Stimulated activated memory B cell treated with anti-CD40 and anti-IgM and Interleukin-4, amounts not matched to agents 10 μg/mL and 1 μg/mL and 100 μg/mL, for 72 hours (primary cell): ENCODE measurements at places on chromosomes 4 and X.
A peak's percentile ranks its signal among the peaks of the same experiment; 100 is the strongest.

GRCh38 chr4:70778888-70779422, 57.2 kb downstream of the RUFY3 start:
- no peaks in the 10 kb centered on the region for H3K4me1 ChIP-seq
- H3K36me3 ChIP-seq = peaks cover 32% of the 10 kb centered on the region
- no peak overlapping the region for H3K4me3 ChIP-seq
- no peak overlapping the region for H3K27ac ChIP-seq

DNA sequence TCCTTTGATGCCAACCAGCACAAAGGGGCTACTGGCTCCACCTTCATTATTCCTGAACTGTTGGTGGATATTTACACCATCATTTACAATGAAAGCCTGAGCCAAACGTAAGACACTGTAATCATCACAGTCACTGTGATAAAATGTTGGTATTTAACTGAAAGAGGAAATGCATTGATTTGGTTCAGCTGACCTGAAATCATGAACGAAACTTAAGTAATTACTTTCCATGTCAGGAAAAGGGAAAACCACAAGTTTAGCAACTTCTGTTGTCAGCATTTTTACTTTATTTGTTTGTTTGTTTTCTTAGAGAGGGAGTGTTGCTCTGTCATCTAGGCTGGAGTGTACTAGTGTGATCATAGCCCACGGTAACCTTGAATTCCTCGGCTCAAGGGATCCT, 247.8 kb upstream of the FAM47A start:
- H3K27ac ChIP-seq = no peak overlapping the region
- no peaks in the 10 kb centered on the region for H3K4me1 ChIP-seq
- no peaks in the 10 kb centered on the region for H3K27me3 ChIP-seq
- no peak overlapping the region for H3K4me3 ChIP-seq
- no peak for ATAC-seq

- ATAC-seq = no peak
- peak overlapping the region; percentile 91 for H3K4me3 ChIP-seq
- H3K4me1 ChIP-seq = peaks cover 9% of the 10 kb centered on the region
- H3K27me3 ChIP-seq = no peaks in the 10 kb centered on the region
- peaks cover 10% of the 10 kb centered on the region for H3K36me3 ChIP-seq
These were observed 342 bp downstream of the EOLA2 start for GRCh38 chrX:149937871-149938426.

GRCh38 chr4:149291463-149291862, 524.2 kb downstream of the IQCM start:
- H3K36me3 ChIP-seq = no peaks in the 10 kb centered on the region
- H3K4me3 ChIP-seq = no peak overlapping the region
- H3K27ac ChIP-seq = no peak overlapping the region
- ATAC-seq = no peak
- no peaks in the 10 kb centered on the region for H3K4me1 ChIP-seq

- H3K27me3 ChIP-seq = no peaks in the 10 kb centered on the region
- H3K36me3 ChIP-seq = no peaks in the 10 kb centered on the region
- ATAC-seq = no peak
- H3K27ac ChIP-seq = no peak overlapping the region
These were observed 51.7 kb upstream of the OTUD4 start for GRCh38 chr4:145231906-145232700.

DNA sequence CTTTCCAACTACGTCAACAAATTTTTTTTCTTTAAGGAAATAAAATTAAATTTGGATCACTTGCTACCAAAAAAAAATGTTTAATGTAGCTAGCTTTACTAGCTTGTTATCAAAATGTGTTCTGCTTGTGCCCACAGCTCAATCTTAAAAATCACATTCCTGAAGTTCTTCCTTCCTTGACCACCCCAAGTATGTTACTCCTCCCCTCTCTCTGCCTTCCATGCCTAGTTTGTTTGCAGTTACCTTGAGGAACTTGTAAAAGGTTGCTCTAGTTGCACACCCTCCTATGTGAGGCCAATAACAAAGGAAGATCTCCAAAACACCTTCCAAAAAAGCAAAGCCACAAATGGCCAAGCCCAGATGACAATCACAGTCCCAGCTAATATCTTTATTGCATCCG, 19.6 kb upstream of the TMEM184C start:
- no peak for ATAC-seq
- H3K4me3 ChIP-seq = no peak overlapping the region
- H3K27ac ChIP-seq = no peak overlapping the region
- no peaks in the 10 kb centered on the region for H3K36me3 ChIP-seq
- peaks cover 20% of the 10 kb centered on the region for H3K27me3 ChIP-seq

DNA sequence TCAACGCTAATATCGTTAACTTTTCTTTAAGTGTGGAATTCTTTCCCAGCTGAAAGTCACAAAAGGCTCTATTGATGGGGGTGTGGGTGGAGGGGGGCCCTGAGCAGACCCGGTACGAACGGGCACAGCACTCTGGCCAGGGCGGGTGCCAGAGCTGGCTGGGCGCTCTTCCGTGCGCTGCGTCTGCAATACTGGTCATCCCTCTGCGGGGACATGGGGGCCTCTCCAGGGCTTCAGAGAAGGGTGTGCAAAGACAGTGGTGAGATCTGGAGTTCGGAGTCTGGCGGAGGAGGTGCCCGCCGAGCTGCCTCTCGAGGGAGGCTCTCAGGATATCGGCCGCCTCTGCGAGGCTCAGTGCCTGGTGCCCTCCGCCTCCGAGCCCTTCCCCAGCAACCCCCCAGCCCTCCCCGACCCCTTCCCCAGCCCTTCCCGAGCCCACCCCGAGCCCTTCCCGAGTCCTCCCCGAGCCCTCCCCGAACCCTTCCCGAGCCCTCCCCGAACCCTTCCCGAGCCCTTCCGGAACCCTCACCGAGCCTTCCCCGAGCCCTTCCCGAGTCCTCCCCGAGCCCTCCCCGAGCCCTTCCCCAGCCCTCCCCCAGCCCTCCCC, 34.3 kb downstream of the FGFRL1 start:
- H3K27me3 ChIP-seq = peaks cover 75% of the 10 kb centered on the region
- H3K36me3 ChIP-seq = no peaks in the 10 kb centered on the region
- H3K27ac ChIP-seq = no peak overlapping the region
- H3K4me1 ChIP-seq = peaks cover 12% of the 10 kb centered on the region
- no peak for ATAC-seq

DNA sequence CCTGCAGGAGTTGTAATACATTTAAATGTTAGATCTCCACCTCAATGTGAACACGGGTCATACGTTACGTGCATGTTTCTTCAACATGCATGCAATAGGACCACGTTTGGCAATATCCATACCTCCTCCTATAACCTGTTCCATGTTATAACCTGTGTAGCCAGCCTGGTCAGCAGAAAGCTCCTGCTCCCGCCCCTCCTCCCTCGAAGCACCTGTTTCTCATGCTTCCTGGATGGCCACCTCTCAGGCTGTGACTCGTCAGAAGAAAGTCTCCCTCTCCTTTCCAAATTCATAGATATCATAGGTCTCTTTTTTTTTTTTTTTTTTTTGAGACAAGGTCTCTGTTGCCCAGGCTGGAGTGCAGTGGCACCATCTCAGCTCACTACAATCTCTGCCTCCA, 96.5 kb downstream of the HMX1 start:
- no peaks in the 10 kb centered on the region for H3K27me3 ChIP-seq
- no peak overlapping the region for H3K4me3 ChIP-seq
- H3K36me3 ChIP-seq = no peaks in the 10 kb centered on the region
- ATAC-seq = no peak
- H3K27ac ChIP-seq = no peak overlapping the region

DNA sequence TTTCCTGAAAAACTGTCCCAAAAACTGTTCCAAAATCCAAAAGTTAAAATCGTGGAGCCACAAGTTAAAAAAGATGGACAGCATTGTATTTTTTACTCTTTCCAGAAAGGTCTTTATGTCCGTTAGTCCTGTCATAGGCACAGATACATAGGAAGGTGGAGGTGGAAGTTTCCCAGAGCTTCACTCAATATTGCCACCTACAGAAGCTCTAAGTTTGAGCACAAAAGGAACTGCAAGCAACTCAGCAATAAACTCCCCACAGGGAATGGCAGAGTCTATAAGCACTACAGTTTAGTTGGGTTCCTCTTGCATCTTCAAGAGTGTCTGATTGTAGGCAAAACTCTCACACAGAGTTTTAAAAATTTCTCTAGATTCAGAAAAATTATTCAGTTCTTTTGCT, 22.0 kb upstream of the UGT2B4 start:
- no peaks in the 10 kb centered on the region for H3K36me3 ChIP-seq
- no peak overlapping the region for H3K27ac ChIP-seq
- no peak for ATAC-seq

GRCh38 chr4:145098675-145099037, 545 bp downstream of the ABCE1 start:
- peaks cover 20% of the 10 kb centered on the region for H3K36me3 ChIP-seq
- peak overlapping the region; percentile 98 for H3K27ac ChIP-seq
- ATAC-seq = peak; percentile 65

- no peak overlapping the region for H3K27ac ChIP-seq
- H3K36me3 ChIP-seq = no peaks in the 10 kb centered on the region
- no peak for ATAC-seq
- no peak overlapping the region for H3K4me3 ChIP-seq
These were observed 178.4 kb upstream of the BMP3 start for GRCh38 chr4:80852061-80852460.

GRCh38 chr4:5374994-5375393, 323.7 kb downstream of the STK32B start:
- no peak overlapping the region for H3K27ac ChIP-seq
- H3K27me3 ChIP-seq = no peaks in the 10 kb centered on the region
- H3K36me3 ChIP-seq = no peaks in the 10 kb centered on the region
- no peaks in the 10 kb centered on the region for H3K4me1 ChIP-seq
- no peak for ATAC-seq
- H3K4me3 ChIP-seq = no peak overlapping the region

- no peaks in the 10 kb centered on the region for H3K4me1 ChIP-seq
- H3K4me3 ChIP-seq = no peak overlapping the region
- H3K36me3 ChIP-seq = no peaks in the 10 kb centered on the region
- no peak for ATAC-seq
These were observed 20.3 kb upstream of the SPON2 start for GRCh38 chr4:1192493-1193205.

- H3K36me3 ChIP-seq = no peaks in the 10 kb centered on the region
- ATAC-seq = no peak
- H3K27me3 ChIP-seq = no peaks in the 10 kb centered on the region
- no peak overlapping the region for H3K4me3 ChIP-seq
- H3K27ac ChIP-seq = no peak overlapping the region
- H3K4me1 ChIP-seq = no peaks in the 10 kb centered on the region
These were observed 111.9 kb upstream of the IQCM start for GRCh38 chr4:149927514-149927913.

- no peak overlapping the region for H3K4me3 ChIP-seq
- no peaks in the 10 kb centered on the region for H3K36me3 ChIP-seq
- no peak overlapping the region for H3K27ac ChIP-seq
- no peak for ATAC-seq
These were observed 18.4 kb downstream of the DCLK2 start for GRCh38 chr4:150096625-150097024.

DNA sequence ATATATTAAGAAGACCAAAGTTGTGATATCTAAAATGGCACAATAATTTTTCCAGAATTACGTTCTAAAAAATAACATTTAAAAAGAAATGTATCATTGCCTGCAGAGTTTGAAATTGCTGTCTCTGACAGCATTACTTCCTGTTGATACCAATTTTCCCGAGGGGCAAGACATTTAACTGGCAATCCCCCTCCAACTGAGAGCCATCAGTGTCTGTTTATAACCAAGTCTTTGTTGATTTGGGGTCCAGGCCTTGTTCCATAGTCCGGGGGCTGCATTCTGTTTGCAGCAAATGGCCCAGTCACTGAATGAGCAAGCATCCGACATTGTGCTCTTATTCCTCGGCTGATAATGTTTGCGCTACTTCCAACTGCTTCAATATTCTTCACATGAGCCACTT, 231.5 kb downstream of the NAF1 start:
- H3K27me3 ChIP-seq = no peaks in the 10 kb centered on the region
- H3K4me3 ChIP-seq = no peak overlapping the region
- H3K4me1 ChIP-seq = no peaks in the 10 kb centered on the region
- no peak overlapping the region for H3K27ac ChIP-seq

- no peak for ATAC-seq
- H3K4me1 ChIP-seq = no peaks in the 10 kb centered on the region
- no peak overlapping the region for H3K4me3 ChIP-seq
These were observed 81.7 kb downstream of the ZC4H2 start for GRCh38 chrX:64894454-64895038.

DNA sequence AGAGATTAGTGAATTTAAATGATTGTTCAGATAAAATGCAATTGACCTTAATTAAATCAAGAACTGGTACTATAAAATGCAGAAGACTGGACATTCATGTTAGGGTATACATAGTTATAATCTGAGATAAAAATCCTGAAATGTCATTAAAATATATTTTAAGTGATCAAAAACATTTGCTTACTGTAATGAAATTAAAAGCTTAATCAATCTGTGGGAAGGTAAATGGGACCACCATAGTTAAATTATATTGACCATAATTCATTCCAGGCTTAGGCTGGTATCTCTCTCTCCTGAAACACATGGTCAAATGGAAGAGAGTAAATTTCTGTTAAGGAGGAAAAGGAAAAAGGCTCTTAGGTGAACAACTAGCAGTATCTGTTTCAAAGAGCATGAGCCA, 474.4 kb downstream of the C4orf33 start:
- H3K27ac ChIP-seq = no peak overlapping the region
- H3K27me3 ChIP-seq = no peaks in the 10 kb centered on the region
- ATAC-seq = no peak
- H3K36me3 ChIP-seq = no peaks in the 10 kb centered on the region
- H3K4me1 ChIP-seq = no peaks in the 10 kb centered on the region
- no peak overlapping the region for H3K4me3 ChIP-seq

- H3K27me3 ChIP-seq = no peaks in the 10 kb centered on the region
- no peak overlapping the region for H3K27ac ChIP-seq
- H3K36me3 ChIP-seq = no peaks in the 10 kb centered on the region
- no peaks in the 10 kb centered on the region for H3K4me1 ChIP-seq
- ATAC-seq = no peak
These were observed 92.0 kb upstream of the PRDX4 start for GRCh38 chrX:23575281-23575680.

- no peak overlapping the region for H3K4me3 ChIP-seq
- H3K27ac ChIP-seq = no peak overlapping the region
- peaks cover 2% of the 10 kb centered on the region for H3K4me1 ChIP-seq
- no peaks in the 10 kb centered on the region for H3K27me3 ChIP-seq
- peaks cover 7% of the 10 kb centered on the region for H3K36me3 ChIP-seq
- ATAC-seq = no peak
These were observed 39.1 kb downstream of the TMEM164 start for GRCh38 chrX:110041980-110042379.

- H3K36me3 ChIP-seq = no peaks in the 10 kb centered on the region
- no peaks in the 10 kb centered on the region for H3K4me1 ChIP-seq
- no peaks in the 10 kb centered on the region for H3K27me3 ChIP-seq
- ATAC-seq = no peak
These were observed 48.8 kb upstream of the PITX2 start for GRCh38 chr4:110671679-110672078.

- H3K4me3 ChIP-seq = no peak overlapping the region
- H3K27me3 ChIP-seq = no peaks in the 10 kb centered on the region
- H3K27ac ChIP-seq = no peak overlapping the region
- no peak for ATAC-seq
These were observed 287.9 kb upstream of the NR3C2 start for GRCh38 chr4:148730082-148730640.

DNA sequence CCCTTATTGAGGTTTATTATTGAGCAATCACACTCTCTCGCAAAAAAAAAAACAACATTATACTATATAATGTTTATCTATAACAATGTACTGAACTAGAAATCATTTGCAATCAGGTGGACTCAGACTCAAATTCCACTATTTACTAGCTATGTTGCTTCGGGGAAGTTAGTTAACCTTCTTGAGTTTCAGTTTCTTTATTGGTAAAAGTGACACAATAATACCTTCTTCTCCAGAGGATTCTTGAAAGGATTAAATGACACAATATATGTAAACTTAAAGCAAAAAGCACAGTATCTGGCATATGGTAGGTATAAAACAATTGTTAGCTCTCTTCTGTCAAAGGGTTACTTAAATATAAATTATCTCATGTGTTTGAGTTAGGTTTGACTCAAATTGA, 31.5 kb upstream of the HDAC8 start:
- ATAC-seq = no peak
- no peak overlapping the region for H3K27ac ChIP-seq
- H3K27me3 ChIP-seq = no peaks in the 10 kb centered on the region
